Stimulated activated CD4-positive, alpha-beta T cell treated with anti-CD3 and anti-CD28 coated beads, Interleukin-1b, Interleukin-23, amount 100 ng/mL, for 24 hours (primary cell): ENCODE measurements at places on chromosomes 5 and 9.

DNA sequence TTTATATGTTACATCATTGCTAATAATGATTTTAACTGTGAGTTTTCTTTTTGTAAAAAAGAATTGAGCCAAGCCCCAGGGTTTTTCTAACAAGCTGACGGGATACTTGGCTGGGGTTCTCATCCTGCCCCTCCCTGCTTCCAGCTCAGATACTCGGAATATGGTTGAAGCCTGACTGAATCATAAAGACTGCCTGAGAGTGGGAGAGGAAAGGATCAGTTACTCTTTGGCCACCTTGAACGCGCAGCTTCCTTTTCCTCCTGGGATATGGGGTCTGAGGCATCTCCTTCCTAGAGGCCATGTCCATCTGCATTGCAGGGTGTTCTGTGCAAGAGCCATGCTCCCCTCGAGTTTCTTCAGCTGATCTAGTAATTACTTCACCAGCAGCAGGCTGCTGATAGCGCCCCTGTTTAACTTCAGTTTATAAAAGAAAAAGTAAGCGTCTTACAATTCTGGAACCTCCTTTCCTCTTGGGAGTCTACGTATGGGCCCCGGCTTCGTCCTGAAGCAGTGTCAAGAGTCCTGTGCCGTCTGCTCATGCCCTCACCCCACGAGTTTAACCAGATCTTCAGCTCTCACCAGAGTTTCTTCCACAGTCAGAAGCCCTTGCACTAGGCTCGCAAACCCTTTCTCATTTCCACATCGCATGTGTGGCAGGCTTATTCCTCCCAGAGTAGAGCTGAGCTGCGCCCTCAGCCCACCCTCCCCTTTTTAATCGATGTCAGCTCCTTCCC, 130.0 kb downstream of the MVB12B start:
- DNase-seq, result no peak

GRCh38 chr9:91803970-91804752, 145.9 kb downstream of the ROR2 start:
- no peak for DNase-seq

DNA sequence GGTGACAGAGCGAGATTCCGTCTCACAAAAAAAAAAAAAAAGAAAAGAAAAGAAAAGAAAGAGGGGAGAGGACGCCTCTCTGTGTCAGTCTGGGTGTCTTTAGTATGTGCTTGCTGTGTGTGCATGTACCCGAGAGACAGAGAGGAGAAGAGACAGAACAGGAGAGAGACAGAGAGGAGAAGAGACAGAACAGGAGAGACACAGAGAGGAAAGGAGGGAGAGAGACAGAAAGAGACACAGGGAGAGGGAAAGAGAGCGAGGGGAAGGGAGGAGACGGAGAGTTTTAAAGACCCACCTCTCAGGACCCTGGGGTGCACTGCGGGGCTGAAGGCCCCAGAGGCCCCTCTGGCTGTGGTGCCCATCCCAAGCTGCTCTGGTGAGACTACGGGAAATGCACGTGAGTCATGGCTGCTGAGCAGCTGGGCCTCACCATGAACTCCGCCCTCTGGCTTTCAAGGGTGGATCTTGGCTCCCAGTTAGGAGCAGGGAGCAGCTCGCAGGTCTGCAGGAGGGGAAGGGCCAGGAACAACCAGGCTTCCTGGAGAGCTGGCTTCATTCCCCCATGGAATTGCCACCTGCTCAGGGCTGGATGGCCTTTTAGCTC, 7.9 kb downstream of the SLC6A3 start:
- no peak for DNase-seq

DNA sequence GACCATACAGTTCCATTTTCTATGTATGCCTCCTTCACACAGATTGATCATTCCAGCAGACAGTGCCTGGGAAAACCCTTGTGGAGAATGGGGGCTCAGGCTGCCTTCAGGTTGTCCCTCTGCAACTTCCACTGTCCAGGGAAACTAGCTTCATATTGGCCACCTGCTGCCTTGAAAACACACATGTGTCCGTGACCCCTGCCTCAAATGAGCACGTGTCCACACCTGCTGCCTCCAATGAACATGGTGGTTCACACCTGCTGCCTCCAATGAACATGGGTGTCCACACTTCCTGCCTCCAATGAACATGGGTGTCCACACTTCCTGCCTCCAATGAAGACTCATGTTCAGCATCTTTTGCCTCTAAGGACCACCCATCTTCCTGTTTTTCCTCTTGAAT, 185.4 kb upstream of the ADCY2 start:
- no peak for DNase-seq

GRCh38 chr9:134781591-134782302, 98.9 kb upstream of the FCN2 start:
- no peak for DNase-seq

- DNase-seq, result no peak
Measured at GRCh38 chr9:16172796-16173195, 620.0 kb downstream of the CCDC171 start.

DNA sequence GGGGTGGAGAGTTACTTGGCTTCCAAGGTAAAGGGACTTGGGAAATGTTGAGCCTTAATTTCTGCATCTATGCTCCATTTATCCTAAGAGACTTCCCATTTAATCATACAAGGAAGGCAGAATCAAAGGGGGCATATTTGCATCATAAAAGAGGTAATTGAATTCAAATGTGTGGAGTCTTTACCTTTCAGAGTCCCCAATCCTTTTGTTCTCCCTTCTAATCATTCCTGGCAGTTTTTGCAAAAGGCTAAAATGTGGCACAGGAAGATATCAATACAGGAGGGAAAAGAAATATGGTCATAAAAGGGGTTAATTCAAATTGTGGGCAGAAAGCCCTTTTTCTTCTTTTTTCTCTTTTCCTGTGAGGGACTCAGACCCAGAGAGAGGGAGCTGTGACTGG, 69.5 kb downstream of the SFXN1 start:
- DNase-seq, result no peak

- DNase-seq, result no peak
Measured at GRCh38 chr5:173479711-173480110, 136.7 kb downstream of the BOD1 start.

DNA sequence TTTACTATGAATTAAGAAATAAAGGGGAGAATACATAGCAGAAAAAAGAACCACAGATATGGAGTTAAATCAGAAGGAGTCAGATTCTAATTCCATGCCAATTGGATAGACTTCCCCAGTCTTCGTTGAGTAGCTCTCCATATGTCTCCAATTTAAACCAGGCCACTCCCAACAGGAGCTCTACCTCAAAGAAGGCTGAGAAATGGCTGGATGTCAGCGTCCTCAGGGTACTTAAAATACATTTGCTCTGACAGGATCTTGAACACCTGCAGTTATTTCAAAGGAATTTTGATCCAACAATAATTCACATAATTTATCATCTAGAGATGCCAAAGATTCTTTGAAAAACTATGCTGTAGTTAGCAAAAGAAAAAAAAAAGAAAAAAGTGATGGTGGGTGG, 133.9 kb upstream of the FBN2 start:
- no peak for DNase-seq

DNA sequence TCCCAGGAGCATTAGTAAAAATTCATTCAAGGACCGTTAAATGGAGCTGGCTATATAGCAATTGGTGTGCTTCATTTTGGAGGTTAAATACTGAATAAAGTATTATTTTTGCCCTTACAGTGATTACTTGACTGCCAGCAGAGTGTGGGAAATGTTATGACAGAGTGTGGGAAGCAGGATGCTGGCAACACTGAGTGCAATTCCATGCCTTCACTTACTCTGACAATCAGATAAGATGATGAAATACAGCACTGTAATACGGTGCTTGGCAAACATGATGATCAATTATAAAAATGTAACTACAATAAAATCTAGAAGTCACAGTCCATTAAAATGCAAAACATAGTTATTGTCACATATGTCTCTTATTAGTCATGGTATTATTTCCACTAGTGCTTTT, 651.3 kb downstream of the PTPRD start:
- DNase-seq, result no peak

GRCh38 chr5:75348241-75348640, 11.2 kb downstream of the HMGCR start:
- no peak for DNase-seq

DNA sequence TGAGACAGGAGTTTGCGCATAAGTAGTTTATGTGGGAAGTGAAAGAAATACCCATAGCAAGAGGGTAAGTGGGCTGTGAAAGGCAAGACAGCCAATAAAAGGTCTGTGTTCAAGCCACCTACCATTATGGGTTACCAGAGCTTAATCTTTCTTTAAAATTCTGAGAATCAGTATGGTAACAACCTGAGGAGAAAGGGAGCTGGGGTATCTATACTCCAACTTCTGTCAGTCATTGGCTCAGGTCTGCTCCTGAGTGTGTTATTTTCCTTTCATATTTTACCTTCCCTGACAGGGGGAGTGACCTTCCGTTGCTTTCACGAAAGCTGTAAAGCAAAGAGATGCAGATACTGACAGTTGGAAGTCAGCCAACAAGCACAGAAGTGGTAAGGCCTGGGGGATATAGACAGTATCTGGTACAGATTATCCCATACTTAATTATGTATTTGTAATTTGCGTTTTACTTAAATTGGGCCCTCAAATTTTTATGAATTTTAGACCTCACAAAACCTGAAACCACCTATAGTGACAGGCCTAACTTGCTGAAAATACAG, 233.4 kb downstream of the RAB3C start:
- DNase-seq, result no peak
